AG04450 (cell line): ENCODE measurements at places on chromosomes 1 and 21.
A peak's percentile ranks its signal among the peaks of the same experiment; 100 is the strongest.

DNA sequence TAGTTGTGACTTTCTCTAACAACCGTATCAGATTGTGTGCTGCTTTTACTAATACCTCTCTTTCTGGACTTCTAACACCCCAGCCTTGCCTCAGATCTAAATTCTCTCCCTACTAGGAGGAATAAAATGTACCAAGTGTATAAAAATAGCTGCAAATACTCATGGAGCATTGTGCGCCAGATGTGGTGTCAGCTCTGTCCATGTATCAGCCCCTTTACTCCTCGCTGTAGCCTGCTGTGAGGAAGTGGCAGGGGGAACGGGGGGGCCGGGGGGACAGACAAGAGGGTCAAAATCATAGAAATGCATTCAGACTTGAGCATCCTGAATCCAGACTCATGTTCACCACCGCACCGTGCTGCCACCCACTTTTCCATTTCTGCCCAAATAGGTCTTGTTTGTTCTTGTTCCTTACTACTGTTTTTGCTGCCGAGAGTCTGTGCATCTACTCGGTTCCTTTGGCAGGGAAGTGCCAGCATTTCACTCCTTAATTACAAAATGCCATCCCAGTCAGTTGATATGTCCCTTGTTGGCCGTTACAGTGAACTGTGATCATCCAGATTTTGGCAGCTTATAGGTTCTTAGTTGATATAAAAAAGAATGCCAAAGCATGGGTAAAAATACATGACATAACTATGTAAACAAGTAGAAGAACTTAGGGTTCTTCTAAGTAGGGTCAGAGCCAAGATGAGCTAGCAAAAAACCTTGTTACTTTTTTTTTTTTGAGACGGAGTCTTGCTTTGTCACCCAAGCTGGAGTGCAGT, 76.4 kb downstream of the UBE4B start:
- no peak for DNase-seq

DNA sequence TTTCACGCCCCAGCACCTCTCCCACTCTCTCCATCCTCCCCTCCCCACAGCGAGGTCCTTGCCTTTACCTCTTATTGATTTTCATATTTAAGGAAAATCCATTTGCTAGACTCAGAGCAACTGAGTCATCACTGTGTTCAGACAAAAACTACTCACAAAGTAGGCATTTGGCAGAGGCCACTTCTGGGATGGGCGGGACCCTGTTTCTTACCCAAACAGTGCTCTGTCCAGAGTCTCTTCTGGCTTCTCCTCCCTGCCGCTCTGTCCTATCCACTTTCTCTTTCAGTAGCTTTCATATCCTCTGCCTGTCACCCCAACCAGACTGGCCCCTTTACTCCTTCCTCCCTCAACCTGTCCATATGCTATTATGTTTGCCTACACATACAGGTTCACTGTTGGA, 2.4 kb upstream of the NAV1 start:
- no peak for DNase-seq

GRCh38 chr1:8525558-8526275, 207.8 kb downstream of the SLC45A1 start:
- peak; percentile 91 for DNase-seq

DNA sequence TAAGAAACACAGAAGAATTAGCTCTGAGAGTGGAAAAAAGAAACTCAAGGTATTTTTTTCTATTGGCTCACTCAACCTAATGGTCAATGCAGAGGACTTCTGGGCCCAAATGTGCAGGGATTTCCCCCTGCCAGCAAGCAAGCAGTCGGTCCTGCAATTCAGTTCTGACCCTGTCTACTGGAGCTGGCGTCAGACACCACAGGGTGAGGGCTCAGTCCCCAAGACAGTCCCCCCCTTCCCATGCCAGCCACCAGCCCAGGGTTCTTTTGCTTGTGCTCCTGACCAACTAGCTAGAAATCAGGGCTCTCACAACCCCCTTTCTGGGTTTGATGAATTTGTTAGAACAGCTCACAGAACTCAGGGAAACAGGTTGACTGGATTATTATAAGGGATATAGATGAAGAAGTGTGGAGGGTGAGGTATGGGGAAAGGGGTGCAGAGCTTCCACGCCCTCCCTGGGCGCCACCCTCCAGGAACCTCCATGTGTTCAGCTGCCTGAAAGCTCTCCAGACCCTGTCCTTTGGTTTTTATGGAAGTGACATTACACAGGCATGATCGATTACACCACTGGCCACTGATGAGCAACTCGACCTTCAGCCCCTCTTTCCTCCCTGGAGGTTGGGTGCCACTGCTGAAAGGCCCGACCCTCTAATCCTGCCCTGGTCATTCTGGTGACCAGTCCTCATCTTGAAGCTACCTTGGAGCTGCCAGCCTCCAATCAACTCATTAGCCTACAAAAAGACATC, 22.5 kb upstream of the PWP2 start:
- DNase-seq, result no peak

GRCh38 chr1:201964261-201964660, 9.0 kb downstream of the TIMM17A start:
- DNase-seq, result peak; percentile 39

DNA sequence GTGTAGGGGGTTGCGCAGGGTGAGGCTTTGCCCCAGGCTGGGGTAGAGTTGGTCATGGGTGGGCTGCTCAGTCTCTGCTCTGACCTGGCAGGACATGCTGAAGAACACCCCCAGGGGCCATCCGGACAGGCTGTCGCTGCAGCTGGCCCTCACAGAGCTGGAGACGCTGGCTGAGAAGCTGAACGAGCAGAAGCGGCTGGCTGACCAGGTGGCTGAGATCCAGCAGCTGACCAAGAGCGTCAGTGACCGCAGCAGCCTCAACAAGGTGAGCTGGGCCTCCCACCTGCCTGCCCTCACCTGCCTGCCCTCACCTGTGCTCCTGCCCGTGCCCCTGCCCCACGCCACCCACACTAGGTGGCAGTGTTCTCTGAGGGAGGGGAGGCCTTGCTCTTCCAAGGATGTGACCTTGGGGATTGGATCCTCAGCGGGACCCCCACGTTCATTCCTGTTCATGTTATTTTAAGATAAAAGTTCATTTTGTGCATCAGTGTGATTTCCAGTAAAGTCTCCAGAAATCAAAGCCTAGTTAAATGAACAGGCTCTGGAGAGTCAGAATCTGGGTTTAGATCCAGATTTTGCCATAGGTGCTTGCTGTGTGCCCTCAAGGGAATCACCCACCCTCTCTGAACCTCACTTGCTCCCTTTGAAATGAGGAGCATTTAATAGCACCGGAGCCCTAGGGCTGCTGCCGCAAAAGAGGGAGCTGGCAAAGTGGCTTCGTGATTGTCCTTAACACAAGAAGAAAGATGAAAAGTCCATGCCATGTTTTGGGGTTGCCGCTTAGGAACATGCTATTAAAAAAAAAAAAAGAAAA, 87.9 kb downstream of the ARHGEF10L start:
- no peak for DNase-seq

DNA sequence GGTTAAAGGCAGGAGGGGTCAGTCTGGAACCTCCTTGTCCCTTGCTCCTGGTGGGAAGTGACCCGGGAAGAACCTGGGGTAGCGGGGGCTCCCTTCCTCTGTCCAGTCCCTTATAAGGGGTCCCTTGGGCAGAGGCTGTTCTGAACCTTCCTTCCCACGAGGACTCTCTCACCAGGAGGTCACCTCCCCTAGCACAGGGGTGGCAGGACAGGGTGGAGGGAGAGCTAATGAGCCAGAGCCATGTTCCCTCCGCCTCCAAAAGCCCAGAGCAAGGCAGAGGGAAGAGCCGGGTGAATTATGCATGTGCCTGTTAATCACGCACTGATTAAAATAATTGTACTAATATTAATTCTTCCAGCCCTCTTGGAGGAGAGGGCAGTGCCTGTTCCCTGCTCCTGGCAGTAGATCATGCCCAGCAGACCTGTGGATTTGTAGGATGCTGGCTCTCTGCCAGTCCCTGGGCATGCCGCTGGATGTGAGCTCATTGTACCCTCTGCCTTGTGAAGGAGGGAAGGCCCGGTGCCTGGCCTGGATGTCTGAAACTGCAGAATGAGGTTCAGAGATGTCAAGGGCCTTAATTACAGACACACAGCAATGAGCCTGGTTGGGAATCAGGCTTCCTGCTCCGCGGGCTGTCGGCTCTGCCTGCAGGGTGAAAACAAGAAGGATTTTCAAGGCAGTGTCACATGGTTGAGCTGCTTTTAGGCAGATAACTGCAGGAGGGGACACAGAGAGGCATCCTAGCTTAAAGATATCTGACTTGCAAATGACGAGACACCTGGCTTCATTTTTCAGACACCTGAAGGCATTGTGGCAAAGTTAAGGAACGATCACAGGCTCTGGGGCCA, 68.2 kb downstream of the IGSF21 start:
- DNase-seq, result no peak
